Panc1 (cell line): ENCODE measurements at places on chromosomes 16 and 17.

- no peak for DNase-seq
Measured at GRCh38 chr16:89143201-89143741, 28.3 kb upstream of the CDH15 start.

DNA sequence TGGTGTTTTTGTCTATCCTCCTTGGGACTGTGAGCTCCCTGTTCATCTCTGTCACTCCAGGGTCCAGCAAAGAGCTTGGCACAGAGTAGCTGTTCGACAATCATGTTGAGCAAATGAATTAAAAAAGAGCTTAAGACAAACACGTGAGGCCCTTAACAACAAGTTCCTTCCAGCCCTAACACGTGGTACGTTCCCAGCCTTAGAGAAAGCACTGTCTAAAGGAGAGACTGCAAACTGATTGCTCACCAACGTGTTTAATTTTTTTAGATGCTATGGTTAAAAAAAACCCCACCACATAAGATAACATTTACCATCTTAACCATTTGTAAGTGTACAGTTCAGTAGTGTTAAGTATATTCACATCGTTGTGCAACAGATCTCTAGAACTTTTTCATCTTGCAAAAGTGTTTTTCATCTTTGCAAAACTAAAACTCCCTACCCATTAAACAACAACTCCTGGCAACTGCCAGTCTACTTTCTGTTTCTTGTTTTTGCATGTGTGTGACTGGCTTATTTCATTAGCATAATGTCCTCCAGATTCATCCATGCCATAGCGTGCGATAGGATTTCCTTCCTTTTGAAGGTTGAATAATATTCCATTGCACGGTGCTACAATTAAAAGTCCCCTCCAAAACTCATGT, 28.2 kb downstream of the LAT start:
- no peak for DNase-seq

GRCh38 chr16:53840456-53840855, 136.5 kb downstream of the FTO start:
- DNase-seq = no peak

DNA sequence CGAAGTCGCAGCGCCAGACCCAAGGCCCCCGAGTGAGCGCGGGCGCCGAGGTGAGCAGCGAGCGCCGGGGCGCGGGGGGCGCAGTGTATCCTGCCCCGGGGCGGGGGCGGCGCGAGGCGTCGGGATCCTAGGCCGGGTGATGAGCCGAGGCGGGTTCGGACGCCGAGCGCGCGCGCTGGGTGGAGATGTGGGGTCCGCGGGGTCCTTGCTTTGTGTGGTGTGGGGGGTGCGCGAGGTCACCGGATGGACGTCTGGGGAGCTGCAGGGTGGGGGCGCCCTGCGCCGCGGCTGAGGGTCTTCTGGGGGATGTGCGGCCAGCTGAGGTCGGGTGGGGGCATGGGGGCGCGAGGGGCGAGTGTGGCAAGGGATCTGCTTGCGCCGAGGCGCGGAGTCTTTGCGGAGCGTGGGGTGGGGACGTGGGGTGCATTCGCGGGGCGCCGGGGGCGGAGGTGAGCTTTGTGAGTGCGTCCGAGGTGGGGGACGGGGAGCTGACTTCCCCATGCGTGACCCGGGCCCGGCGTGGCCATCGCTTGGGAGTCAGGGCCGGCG, 560 bp downstream of the RAI1 start:
- no peak for DNase-seq

GRCh38 chr16:78155791-78156345, 56.4 kb downstream of the WWOX start:
- no peak for DNase-seq

- DNase-seq = no peak
Measured at GRCh38 chr17:50562242-50563091, 2.0 kb downstream of the CACNA1G start.

DNA sequence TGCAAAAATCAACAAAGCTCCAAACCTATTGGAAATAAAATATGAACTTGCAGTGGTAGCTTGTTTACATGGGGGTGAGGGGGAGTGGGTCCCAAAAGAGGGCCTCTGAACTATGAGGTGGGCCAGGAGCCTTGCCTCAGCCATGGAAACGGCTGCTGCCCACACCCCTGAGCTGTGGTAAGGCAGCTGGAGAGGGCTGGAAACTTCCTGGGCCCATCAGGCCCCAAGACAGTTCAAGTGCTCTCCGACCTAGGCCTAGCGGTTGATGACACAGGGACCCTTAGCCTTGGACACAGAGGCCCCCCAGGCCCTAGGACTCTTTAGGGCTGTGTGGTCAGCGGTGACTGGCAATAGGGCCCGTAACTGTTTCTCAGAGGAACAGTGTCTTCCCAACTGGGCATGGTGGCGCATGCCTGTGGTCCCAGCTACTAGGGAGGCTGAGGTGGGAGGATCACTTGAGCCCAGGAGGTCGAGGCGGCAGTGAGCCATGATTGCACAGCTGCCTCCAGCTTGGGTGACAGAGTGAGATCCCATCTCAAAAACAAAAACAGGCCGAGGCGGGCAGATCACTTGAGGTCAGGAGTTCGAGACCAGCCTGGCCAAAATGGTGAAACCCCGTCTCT, 18.3 kb downstream of the UNC13D start:
- no peak for DNase-seq

DNA sequence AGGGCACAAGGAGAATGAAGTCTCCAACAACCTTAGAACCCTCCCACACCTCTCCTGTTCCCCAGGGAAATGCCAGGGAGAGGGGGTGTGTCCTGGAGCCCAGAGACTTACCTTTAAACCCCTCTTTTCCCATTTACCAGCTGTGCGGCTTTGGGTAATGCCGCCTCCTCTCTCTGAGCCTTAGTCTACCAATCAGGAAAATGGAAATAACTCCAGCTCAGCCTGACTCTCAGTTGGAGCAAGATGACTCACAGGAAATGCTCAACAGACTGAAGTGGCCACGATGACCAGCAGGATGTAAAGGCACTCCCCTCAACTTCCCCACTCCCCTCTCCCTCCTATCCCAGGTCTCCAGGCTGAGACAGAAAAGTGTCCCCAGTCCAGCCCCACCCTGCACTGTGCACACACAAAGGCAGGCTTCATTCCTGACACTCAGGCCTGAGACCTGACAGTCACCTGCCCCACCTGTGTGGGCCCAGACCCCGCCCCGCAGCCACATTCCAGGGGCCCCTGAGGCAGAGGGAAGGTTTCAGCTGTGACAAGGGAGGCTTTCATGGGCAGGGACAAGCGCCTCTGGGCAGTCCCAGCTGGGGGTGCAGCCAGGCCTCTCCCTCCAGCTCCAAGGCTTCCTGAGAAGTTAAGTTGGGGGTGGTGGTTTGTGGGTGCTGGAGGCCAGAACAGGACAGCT, 3.0 kb upstream of the KRT15 start:
- DNase-seq = peak; percentile 74

DNA sequence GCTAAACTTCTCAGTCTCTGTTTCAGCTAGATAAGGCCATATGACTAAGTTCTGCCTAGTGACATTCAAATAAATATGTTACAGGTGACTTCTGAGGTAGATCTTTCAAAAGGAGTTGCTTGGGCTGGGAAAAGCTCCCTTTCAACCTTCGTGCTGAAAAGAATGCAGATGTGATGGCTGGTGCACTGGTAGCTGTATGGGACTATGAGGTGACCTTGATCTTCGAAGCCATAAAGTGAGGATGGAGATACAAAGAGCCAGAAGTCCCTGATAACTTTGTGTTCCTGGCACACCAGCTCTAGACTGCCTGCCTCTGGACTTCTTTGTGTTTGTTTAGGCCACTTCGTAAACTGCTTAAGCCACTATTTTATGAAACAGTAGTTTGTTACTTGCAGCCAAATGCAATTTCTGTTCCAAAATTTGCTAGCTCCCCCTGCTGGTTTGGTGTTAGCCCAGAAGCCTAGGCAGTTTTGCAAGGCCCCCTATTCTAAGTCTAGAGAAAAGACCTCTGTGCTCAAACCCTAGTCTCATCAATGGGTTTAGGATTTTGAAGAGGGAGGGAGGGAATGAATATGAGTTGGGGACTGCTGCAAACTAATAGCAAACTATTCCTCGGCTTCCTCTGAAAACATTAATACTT, 23.3 kb upstream of the ERCC4 start:
- DNase-seq = no peak

DNA sequence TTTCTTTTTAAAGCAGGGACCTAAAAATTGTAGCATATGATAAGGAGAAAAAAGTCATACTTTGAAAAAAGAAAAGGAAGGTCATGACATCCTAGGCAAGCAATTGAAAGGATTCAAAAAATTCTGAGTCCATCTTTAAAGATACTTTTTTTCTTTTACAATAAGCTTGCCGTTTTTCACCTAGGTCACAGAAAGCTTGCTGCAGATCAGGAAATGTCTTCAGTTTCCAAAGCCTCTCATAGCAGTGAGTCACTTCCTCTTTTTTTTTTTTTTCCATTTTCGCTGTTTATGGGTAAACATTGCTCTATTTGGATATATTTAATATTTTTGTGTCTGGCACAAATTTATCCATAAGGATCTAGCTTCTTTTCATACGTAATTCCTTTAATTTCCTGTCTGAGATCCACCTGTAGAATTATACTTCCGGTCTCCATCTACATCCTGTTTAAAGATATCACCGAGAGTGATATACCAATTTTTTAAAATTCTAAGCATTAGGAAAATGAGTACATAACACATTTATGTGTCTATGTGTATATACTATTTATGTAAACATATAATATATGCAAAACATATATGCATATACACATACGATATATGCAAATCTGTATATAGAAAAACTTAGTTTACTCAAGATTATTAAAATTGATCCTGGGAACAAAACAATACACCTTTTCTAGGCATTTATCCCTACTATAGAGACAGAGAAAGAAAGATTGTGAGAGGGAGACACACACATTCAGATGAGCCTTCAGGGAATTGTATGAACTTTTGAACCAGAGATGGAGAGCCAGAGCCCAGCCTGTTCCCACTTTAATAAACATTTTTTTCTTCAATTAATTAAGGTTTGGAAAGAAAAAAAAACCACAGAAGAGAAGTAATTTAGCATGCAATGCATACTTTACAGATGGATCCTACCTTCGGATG, 134.4 kb downstream of the SKAP1 start:
- peak; percentile 18 for DNase-seq

GRCh38 chr16:86029131-86029741, 130.3 kb downstream of the IRF8 start:
- DNase-seq = no peak

DNA sequence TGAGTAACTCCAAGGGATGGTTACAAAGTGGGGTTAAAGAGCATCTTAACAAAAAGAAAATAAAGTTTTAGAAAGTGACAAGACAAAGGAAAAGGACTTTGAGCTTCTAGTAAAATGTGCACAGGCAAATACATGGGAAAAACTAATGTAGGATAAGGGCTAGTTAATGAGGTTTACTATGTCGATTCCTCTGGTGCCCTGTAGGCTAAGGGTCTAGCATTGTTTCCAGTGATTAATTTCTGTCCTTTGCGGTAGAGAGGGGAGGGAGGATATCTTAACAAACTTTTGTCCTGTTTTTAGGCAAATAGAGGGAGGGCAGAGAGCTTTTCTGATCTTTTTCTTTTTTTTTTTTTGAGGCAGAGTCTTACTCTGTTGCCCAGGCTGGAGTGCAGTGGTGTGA, 96.6 kb upstream of the SIAH1 start:
- no peak for DNase-seq

- no peak for DNase-seq
Measured at GRCh38 chr16:21659124-21659523, 4.6 kb upstream of the OTOA start.

- no peak for DNase-seq
Measured at GRCh38 chr17:57002904-57003303, 25.0 kb downstream of the SCPEP1 start.

DNA sequence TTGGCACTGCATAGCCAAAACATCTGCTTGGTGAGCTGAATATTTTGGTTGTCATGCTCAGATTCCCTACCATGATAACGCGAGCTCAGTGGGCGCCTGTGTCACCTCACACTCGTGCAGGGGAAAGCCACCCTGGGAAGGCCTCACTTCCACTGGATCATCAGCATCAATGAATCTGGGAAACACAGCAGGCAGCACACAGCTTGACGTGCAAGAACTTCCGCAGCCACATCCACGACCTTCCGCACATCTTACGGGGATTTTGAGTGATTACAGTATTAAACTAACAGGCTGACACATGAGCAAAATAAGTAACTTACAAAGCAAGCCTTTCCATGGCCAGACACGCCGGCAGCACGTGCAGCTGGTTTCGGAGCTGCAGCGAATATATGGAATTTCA, 54.7 kb upstream of the FOXF1 start:
- no peak for DNase-seq
